ENCODE measurements at places on chromosomes 5 and 9.

DNA sequence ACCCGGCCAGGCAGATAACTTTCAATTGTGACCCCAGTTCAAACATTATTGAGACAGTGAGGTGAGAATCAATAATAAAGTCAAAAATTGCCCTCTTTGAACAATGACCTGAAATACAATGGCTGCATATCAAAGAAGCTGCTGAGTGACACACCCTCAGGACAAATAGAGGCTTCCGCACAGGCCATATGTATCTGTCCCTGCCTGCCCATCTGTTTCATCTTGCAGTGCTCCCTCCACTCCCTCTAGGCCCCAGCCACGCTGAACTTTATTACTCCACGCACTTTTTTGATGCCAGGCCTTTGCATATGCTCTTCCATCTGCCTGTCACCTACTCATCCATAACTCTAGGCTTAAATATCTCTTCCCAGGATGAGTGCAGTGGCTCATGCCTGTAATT is 15.9 kb upstream of the PFDN1 start:
- DNase-seq: no peak

- no peak for DNase-seq
Measured at GRCh38 chr5:170478306-170478705, 25.5 kb upstream of the KCNIP1 start.

GRCh38 chr9:88065619-88066018 is 72.7 kb downstream of the SPATA31C2 start:
- DNase-seq: no peak

- DNase-seq: peak; percentile 47
Measured at GRCh38 chr9:4417578-4418325, 72.5 kb upstream of the SLC1A1 start.

Measured in fibroblast of mammary gland (primary cell).